ENCODE measurements at places on chromosomes 5 and 9. TPM values are rescaled to one million over a fixed set of nuclear protein-coding genes. Genes with fewer than 3 reads are reported as not detected.

DNA sequence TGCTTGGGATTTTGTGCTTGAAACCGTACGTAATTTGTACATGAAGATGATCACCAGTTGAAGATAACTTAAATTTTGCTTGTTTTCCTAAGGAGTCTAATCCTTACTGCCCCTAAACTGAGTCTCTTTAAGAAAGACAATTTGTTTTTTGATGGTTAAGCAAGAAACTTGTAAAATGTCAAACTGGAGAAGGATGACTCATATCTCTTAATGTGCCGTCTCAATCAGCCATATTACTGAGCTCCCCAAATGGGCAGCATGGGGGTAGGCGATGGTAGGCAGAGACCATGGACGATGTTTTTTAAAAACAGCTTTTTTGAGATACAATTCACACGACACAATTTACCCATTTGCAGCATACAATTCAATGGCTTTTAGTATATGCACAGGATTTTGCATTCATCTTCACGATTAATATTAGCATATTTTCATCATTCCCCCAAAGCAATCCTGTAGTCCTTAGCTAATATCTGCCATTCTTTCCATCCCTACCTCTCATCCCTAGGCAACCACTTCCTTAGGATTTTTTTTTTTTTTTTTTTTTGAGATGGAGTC, 14.3 kb downstream of the ARHGAP26 start:
- DNase-seq = no peak

DNA sequence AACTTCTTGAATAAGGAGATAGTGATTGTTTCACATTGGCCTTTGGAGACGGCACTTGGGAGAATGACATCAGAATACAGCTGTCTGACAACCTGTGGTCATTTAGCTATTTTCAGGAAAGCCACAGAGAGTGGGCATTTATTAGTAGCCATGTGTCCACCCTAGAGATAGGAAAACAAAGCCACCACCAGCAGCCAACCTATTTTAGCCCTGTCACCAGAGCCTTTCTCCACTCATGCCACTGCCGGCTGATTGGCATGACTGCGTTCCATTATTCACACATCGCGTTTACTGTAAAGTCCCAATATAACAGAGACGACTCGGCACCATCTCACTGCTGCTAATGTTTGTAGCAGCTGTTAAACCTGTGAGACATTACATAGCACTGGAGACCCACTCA, 330.1 kb downstream of the NDUFS4 start:
- no peak for DNase-seq

GRCh38 chr9:90287567-90288274, 354.9 kb downstream of the DIRAS2 start:
- no peak for DNase-seq

DNA sequence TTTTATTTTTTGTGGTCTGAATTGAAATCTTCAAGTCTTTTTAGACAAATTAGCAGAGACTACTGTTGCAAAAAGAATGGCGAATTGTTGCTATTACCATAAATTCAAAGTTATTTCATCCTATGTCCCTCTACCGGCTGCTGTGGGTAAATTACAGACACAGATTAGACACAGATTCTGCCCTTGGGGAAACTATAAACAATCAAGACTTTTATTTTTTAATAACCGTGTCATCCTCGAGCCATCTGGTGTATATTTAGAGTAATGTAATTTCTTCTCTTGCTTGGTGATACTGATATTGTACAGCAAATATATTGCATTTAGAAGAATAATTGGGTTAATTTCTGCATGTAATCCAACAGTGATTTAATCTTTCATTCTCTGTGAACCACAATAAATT, 228.0 kb upstream of the ADAMTSL1 start:
- DNase-seq = no peak

DNA sequence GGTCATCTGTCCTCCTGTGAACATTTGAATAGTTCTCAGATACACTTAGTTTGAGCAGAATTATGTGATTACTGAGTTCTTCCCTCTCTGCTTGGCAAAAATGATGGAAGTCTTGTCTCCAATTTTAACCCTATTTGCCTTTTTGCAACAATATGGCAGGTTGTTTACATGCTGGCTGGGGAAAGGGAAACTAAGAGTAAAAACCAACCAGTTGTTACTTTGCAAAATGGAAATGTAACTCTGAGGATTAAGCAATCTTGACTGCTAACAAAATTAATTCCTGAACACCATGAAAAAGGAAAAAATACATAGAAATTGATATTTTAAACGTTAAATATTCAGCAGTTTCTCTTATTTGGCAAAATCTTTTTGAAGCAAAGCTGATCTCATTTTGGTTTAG, 11.1 kb downstream of the SIT1 start:
- DNase-seq = no peak

Gene ZNF879
- polyA plus RNA-seq = 3.9 TPM

Gene TAF11L13
- not detected for polyA plus RNA-seq

All from immature natural killer cell (primary cell).